ENCODE measurements at places on chromosomes 7 and 10.

DNA sequence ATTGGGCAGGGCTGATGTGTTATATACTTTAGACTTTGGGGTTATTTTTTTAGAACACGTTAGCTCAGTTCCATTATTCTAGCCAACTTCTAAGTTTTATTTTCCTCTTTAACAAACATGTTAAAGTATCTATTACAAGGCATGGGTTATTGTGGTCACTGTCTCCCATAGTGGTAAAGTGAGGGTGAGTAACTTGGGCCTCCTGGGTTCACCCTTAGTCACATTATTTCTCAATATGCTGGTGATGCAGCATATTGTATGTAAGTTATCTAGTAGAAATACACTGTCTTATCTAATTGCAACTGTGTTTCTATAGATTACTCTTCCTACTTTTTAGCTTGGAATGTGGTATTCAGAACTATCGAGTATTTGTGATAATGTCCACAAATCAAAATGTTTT lies 65.9 kb downstream of the BBS9 start:
- DNase-seq = no peak

GRCh38 chr10:3975016-3975415 lies 190.0 kb upstream of the KLF6 start:
- no peak for DNase-seq

GRCh38 chr10:77393821-77394501 lies 243.6 kb downstream of the KCNMA1 start:
- no peak for DNase-seq

DNA sequence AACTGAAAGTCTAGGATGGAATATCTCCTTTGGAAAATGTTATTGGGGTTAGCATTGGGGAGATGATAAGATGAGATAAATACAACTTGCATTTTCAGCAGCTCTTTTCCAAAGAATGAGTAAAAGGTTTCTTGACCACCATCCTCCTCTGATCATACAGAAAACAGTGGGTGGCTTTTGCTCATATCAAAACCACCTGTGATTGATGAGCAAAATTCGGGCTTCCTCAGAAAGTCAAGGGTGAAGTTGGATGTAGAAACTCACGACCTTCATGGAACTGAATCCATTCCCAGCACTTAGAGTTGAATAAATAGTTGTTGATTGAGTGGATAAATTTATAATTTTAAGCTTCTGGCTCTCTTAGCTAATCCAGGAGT lies 158.4 kb downstream of the DNAJB6 start:
- no peak for DNase-seq

DNA sequence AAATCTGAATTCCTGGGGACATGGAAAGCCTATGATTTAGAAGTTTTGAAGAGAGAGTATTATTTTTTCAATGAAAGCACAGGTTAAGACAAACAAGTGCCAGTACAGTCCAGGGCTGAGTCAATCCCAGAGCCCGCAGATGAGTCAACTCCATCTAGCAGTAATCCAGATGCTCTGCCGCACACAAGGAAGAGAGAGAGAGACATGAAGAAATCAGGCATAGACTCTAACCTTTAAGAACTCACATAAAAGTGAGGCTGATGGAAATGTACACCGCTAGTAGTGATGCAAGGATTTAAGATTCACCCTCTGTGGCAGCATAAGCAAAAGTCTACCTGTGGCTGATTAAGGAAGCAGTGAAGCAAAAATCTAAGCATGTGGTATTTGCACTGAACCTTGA lies 651.5 kb downstream of the TNS3 start:
- DNase-seq = no peak

GRCh38 chr7:33816106-33816505 lies 89.2 kb upstream of the BMPER start:
- DNase-seq = no peak

GRCh38 chr7:151122276-151122675 lies 36.0 kb downstream of the AGAP3 start:
- no peak for DNase-seq

GRCh38 chr10:78341953-78342614 lies 308.4 kb downstream of the RPS24 start:
- DNase-seq = no peak

DNA sequence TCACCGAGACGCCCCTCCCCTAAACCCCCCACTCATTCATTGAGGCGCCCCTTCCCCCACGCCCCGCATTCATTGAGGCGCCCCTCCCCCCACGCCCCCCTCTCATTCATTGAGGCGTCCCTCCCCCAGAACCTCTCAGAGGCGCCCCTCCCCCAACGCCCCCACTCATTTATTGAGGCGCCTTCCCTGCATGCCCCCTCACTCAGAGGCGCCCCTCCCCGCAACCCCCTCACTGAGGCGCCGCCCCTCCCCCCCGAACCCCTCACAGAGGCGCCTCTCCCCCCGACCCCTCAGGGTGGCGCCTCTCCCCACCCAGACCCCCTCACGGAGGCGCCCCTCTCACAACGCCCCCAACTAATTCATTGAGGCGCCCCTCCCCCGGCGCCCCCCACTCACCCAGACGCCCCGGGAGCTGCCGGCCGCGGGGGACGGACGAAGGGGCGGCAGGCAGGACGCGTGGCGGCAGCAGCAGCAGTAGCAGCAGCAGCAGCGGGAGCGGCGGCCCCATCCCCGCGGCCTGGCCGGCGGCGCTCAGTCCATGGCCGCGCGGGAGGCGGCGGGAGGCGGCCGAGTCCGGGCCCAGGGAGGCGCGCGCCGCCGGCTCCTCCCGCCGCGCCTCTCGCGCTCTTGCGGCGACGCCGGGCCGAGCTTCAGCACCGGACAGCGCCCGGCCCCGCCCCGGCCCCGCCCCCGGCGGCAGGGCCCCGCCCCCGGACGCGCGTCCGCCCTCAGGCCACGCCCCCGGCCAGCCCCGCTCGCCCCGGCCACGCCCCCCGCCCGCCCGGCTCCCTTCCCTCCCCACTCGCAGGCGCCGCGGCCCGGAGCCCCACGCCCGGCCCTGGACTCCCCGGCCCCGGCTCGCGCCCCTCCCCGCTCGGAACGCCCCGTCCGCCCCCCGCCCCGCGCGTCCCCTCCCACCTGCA lies at the start of gene PTPRN2:
TSS of gene PTPRN2 (minus strand) at position 662 of the 923 bp plus-strand sequence.
- DNase-seq = peak; percentile 33

DNA sequence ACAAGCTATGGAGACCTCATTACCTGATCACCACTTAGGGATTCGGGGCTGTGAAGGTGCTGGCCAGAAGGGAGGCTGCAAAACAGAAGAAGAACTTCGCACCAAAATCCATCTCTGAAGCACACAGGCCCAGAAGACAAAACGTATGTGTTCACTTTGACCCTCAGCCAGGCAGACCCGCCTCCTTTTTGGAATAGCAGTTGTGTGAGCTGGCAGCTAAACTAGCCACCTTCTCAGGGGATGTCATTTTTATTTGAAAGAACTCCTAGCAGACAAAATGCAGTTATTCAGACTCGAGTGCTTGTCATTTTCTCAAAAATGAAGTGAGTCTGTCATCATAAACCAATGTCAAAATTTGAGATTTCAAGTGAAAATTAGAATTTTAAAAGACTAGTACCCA lies 71.7 kb downstream of the TNS3 start:
- DNase-seq = no peak

DNA sequence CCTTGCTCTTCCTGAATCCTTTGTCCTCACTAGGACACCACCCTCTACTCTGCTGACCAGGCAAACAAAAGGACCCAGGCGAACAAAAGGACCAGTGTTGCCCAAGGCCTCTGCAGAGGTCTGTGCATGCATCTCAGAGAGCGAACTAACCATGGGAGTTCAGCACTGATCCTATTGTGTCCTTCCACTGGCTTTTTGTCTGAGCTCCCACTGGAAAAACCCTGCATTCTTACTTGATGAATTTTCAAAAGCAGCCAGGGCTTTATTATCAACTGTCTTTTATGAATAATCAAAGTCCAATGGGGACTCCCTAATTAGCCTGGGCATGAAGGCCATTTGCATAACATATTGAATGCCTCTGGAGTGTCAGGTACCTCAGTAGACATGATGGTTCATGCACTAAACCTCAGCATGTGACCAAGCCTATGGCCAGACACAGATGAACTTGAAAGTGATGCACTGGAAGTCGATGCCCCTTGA lies 140.6 kb downstream of the KCNMA1 start:
- DNase-seq = no peak

DNA sequence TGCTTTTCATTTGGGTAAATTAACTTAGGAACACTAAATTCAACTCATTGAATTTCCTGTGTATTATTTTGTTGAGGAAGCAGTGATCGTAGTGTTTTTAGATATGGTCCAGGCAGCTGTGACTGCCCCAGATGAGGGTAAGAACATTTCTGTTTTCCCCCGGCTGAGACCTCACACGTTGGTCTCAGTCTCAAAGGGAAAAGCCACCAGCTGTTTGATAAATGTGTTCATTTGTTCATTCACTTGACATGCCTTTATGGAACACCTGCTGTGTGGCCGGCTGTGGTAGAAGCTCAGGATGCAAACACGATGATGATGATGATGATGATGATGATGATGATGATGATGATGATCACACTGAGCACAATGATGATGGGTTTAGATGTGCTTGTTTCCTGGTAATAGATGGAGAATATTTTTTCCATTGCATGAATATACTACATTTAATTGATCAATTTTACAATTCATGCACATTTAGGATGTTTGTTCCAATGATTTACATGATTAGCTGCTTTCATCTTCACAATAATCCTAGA lies 125.6 kb upstream of the ZNF32 start:
- DNase-seq = no peak

- DNase-seq = no peak
These were observed 520 bp downstream of the MOSPD3 start for GRCh38 chr7:100612730-100613390.

- no peak for DNase-seq
These were observed 374.5 kb downstream of the PHTF2 start for GRCh38 chr7:78172933-78173591.

GRCh38 chr7:75815418-75816064 lies 1.9 kb upstream of the CCL24 start:
- DNase-seq = no peak

DNA sequence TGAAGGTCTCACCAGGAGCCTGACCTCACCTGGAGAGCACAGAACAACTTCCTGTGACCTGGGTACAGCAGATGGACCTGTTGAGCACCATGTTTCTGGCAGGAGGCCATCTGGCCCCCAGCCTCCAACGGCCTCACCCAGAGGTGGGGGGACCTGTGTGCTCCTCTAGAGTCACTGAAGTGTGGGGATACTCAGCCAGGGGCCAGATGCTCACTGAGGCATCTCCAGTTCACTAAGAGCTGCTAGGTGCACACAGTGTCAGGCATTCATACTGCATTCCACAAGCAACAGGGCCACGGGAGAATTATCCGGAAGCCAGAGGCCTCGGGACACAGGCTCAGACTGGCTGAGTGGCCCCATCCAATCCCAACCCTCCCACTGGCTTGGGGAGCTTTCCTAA lies 161.4 kb downstream of the TCERG1L start:
- DNase-seq = no peak

DNA sequence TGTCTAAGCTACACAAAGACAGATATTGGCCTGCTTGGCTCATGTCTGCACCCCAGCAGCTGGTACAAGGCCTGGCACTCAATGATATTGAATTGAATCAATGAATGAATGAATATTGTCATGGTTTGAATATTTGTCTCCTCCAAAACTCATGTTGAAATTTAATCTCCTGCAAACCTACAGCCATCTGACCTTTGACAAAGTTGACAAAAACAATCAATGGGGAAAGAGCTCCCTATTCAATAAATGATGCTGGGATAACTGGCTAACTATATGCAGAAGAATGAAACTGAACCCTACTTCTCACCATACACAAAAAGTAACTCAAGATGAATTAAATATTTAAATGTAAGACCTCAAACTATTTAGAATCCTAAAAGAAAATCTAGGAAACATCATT lies 144.7 kb downstream of the CYP26A1 start:
- no peak for DNase-seq

DNA sequence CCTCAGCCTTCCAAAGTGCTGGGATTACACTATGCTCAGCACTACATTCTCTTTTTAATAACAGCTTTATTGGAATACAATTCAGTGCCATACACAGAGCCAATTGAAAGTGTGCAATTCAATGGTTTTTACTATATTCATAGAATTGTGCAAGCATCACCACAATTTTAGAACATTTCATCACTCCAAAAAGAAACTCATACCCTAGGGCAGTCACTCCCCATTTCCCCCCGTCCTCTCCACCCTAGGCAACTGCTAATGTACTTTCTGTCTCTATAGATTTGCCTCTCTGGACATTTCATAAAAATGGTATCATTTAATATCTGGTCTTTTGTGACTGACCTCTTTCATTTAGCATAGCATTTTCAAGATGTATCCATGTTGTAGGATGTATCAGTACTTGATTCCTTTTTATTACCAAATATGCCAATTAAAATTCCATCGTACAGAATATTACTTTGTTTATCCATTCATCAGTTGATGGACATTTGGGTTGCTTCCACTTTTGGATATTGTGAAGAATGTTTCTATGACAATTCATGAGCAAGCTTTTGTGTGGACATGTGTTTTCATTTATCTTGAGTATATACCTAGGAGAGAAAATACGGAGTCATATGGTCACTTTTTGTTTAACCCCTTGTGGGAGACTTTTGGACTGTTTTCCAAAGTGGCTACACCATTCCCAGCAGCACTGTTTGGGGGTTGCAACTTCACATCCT lies 6.3 kb upstream of the XPNPEP1 start:
- DNase-seq = no peak

DNA sequence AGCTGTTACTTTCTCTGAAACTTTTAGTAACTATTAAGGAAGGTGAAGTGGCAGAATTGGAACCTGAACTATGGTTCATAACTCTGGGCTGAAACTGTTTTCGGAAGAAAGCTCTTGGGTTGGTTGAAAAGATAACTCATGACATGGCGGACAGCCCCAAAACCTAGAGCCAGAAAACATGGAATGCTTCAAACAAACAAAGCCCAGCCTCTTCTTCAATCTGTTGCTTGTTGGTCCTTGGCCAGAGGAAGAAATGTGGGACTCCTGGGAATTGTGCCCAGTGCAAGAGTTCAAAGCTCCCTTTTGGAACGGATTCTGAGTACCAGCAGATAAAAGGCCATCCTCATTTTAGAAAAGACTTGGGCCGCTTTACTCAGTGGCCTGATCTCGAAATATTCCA lies 52.9 kb upstream of the CACNB2 start:
- no peak for DNase-seq

GRCh38 chr10:88944813-88945212 lies 7.8 kb downstream of the ACTA2 start:
- no peak for DNase-seq

DNA sequence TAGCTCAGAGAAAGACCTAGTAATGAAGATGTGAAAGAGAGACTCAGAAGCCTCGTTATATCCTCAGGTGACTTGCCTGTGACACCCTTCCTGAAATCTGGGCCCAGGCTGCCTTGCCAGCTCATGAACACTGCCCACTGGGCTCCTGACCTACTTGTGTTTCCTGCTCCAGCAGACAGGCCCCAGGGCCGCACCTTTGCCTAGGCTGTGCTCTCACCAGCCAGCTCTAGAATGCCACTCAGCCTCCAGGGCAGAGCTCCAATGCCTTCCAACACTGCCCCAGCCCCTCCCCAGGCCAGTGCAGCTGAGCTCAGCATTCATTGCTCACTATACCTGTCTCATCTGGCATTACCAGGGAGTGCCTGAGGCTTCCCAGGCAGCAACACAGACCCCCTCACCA lies 94.3 kb downstream of the DLG5 start:
- DNase-seq = peak; percentile 14

Data from activated gamma-delta T cell treated with anti-CD3 and anti-CD28 coated beads, Interleukin-2, amount 50 U/mL, for 16 hours (primary cell).